Suprapubic skin (tissue), 4 donors: ENCODE measurements at places on chromosomes 3 and 15. TPM values are rescaled to one million over a fixed set of nuclear protein-coding genes. Genes with fewer than 3 reads are reported as not detected.

DNA sequence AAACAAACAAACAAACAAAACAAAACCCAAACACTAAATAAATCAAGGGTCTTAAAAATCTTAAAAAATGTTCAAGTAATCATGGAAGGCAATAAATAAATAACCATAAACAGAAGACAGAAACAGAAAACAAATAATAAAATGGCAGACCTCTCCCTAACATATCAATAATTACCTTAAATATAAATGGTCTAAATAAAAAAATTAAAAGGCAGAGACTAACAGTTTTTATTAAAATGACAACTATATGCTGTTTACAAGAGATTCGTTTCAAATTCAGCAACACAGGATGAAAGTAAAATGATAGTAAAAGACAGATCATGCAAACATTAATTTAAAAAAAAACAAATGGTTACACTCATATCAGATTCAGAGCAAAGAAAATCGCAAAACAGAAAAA, 91.1 kb downstream of the UBE3A start:
- no peak for DNase-seq

Gene IL20RB
- total RNA-seq, result 274 TPM

DNA sequence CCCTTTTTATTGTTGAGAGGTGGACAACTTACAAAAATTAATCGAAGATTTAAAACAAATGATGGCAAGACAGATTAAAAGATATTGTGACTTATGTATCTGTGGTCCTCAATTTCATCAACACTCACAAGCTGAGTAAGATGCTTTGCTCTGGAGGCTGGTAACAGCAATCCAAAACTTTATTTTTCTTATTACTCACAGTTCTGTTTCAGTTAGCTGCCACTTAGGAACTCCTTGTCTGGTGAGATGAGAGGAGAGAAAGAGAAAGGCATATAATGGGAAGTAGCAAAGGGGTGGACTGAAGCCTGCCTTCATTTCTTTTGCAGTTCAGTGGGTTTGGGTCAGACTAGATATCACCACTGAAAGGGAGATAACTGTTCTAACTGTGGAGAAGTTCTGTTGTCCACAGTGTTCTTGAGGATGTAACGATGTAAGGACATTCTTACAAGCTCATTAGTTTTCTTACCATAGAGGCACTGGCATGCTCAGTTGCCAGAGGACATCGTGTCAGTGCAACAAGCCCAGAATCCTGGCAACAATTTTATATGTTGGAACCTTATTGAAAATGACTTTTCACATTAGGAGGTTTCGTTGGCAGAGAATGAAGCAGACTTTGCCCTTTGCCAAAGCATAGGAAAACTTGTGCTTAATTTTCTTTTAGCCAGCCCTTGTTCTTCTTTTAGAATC, 93.6 kb downstream of the PLCL2 start:
- no peak for DNase-seq

- no peak for DNase-seq
Measured at GRCh38 chr3:136512381-136512780, 239.8 kb downstream of the STAG1 start.

Gene MCCC1
- 37.9 TPM for total RNA-seq

Gene CHRNA3
- total RNA-seq, result not detected

DNA sequence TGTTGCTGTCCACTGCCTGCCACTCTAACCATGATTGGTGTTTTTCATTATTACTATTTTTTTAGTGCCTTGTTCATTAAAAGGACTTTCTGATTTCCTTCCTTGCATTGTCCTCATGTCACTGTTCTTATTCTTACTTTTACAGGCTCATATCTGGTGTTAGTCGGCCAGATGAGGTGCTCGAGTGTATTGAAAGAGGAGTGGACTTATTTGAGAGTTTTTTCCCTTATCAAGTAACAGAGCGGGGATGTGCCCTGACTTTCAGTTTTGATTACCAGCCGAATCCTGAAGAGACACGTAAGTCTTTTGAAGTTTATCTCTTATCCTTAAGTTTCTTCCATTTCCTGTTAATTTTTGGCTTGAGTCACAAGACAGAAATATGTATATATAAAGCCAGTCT, 23.2 kb downstream of the QTRT2 start:
- DNase-seq, result no peak

DNA sequence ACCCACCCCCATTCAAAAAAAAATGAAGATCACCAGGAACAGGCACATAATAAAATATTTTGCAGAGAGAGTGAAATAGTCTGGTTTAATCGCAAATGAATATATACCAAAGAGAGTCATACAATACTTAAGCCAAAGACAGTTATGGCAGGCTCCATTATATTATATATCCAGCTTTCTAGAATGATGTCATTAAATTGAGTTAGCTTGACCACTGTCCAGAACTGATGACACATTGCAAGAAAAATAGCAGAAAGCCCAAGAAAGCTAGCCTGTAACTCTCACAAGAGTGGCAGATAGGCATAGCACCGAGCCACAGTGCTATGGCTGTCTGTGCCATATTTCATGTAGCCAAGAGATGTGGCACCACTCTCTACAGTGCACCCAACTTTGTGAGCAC, 231.9 kb upstream of the SEMA6D start:
- DNase-seq, result no peak

Gene HES1
- total RNA-seq, result 130 TPM

Gene NANOGP8
- total RNA-seq, result 5.9 TPM

DNA sequence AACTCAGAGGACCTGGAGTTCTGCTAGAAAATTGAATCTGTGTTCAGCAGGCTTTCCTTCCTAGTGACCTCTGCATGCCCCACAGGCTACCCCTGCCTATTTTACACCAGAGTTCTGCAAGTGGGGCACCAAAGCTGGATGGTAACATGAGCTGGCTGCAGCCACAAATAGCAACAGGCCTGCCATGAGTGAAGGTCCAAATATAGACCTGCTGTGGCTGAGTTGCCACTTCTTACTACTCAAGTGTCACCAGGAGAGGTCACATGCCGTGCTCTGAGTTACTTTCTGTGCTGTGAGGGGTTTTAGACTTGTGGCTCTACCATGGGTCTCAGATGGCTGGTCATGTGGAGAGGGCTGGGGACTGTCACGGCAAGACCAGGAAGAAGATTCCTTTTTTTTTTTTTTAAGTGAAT, at the start of gene FSD2:
Gene FSD2, minus strand, starts transcription at position 76 of the 413 bp plus-strand sequence. CDS start 18,679 bp downstream, outside the sequence.
- DNase-seq, result no peak

DNA sequence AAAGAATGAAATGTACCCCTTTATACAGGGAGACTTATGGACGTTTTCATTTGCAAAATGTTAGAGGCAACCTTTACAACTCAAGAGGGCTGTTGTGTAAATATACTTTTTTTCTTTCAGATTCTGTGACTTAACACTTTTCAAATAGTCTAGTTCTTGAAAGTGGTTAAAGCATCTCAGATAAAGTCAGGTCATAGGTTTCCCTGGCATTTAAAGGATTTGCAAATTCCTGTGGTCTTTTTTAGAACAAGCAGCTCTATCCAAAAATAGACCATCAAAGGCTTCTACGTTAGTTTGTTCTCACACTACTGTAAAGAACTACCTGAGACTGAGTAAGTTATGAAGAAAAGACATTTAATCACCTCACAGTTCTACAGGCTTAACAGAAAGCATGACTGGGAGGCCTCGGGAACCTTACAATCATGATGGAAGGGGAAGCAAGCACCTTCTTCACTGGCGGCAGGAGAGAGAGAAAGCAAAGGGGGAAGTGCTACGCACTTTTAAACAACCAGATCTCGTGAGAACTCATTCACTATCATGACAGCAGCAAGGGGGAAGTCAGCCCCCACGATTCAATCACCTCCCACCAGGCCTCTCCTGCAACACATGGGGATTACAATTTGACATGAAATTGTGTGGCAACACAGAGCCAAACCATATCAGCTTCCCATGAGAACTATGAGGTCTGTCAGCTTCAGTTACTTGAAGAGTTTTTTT, 23.3 kb upstream of the GABRR3 start:
- DNase-seq, result no peak
